ENCODE measurements at places on chromosomes 3 and 15. TPM values are rescaled to one million over a fixed set of nuclear protein-coding genes. Genes with fewer than 3 reads are reported as not detected.

Gene TYRO3
- 104 TPM for total RNA-seq

Gene EDC3
- 70.0 TPM for total RNA-seq

Gene PLA2G4F
- 1.5 TPM for total RNA-seq

- no peaks in the 10 kb centered on the region for H3K36me3 ChIP-seq
- H3K27me3 ChIP-seq, result no peaks in the 10 kb centered on the region
- no peak for DNase-seq
Observed at GRCh38 chr15:100190675-100191074, 151.1 kb downstream of the ADAMTS17 start.

Gene ADPRH
- total RNA-seq, result 1.9 TPM

Gene CCDC39
- not detected for total RNA-seq

Gene FRMD5
- total RNA-seq, result 2.3 TPM

DNA sequence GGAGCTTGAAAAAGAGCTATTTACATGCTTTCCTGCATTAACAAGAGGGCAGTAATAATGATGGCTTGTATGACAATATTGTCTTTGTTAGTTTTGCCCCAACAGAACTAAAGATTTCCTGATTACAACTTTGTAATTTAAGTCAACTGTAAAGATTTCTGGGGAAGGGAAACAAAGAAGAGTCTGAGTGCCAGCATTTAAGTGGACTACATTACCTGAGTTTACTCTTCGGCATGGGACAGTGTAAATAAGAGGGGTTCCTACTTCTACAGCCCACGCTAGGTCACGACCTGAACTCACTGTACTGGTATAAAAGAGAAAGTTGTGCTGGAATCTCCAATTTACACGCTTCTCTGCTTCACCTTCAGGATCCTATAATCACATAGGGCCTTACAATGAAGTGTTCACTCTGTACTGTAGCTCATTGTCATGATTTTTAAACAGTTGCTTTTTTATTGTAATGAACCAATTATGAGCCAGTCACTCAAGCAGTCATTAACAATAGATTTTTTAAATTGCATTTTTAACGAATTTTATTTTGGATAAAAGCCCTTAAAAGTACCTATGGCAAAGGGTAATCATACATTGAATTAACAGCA lies 39.6 kb downstream of the DPH6 start:
- H3K27ac ChIP-seq, result peak overlapping the region; percentile 82
- peaks cover 47% of the 10 kb centered on the region for H3K4me1 ChIP-seq
- no peaks in the 10 kb centered on the region for H3K27me3 ChIP-seq
- H3K4me3 ChIP-seq, result no peak overlapping the region
- DNase-seq, result no peak

- DNase-seq, result peak; percentile 30
- peaks cover 4% of the 10 kb centered on the region for H3K27me3 ChIP-seq
Observed at GRCh38 chr15:25735550-25736384, 127.4 kb downstream of the ATP10A start.

DNA sequence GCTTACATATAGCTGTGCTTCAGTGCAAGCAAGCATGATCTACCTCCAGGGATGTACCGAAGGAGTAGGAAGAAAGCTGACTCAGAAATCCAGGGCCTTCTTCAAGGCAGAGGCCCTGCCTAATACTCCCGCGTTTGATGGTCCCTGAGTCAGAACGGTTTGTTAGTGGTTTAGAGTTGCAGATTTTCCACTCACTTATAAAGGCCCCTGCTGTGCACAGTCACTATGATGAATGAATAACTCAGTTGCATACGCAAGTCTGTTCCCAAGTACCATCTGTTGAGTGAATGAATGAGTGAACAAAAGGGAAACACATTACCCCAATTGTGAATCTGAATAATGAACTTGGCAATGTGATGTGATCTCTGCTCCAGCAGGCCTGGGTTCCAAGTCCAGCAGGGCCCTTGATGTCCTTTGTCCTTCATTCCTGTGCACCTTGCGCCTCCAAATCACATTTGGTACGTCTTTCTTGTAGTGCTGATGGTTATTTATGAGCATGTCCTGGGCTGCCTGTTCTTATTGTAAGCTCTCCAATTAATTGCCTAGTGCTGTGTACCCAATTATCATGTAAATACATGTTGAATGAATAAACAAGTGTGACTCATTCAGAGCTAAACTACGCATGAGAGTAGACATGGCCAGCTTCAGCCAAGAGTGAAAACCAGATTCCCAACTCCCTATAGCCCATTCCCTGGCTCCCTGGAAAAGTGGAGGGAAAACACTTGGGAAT lies 85.3 kb upstream of the LIMD1 start:
- H3K27ac ChIP-seq, result no peak overlapping the region
- DNase-seq, result no peak
- peaks cover 4% of the 10 kb centered on the region for H3K36me3 ChIP-seq
- no peak overlapping the region for H3K4me3 ChIP-seq

- peaks cover 5% of the 10 kb centered on the region for H3K4me1 ChIP-seq
- no peak overlapping the region for H3K4me3 ChIP-seq
- no peaks in the 10 kb centered on the region for H3K36me3 ChIP-seq
- no peak for DNase-seq
Observed at GRCh38 chr3:169895072-169895471, 16.3 kb upstream of the SAMD7 start.

GRCh38 chr3:43055806-43056770 lies 49.8 kb downstream of the POMGNT2 start:
- no peak for DNase-seq
- no peaks in the 10 kb centered on the region for H3K4me1 ChIP-seq
- no peak overlapping the region for H3K27ac ChIP-seq
- peaks cover 34% of the 10 kb centered on the region for H3K27me3 ChIP-seq

Gene RASL12
- 14.0 TPM for total RNA-seq

Gene TTLL13
- total RNA-seq, result 0.47 TPM

- peaks cover 36% of the 10 kb centered on the region for H3K4me1 ChIP-seq
- H3K4me3 ChIP-seq, result no peak overlapping the region
- DNase-seq, result no peak
- H3K27me3 ChIP-seq, result peaks cover 10% of the 10 kb centered on the region
- peak overlapping the region; percentile 17 for H3K27ac ChIP-seq
- no peaks in the 10 kb centered on the region for H3K36me3 ChIP-seq
Observed at GRCh38 chr3:194328053-194328657, 23.0 kb downstream of the CPN2 start.

GRCh38 chr3:14899993-14900618 lies 47.3 kb upstream of the NR2C2 start:
- H3K36me3 ChIP-seq, result peaks cover 2% of the 10 kb centered on the region
- H3K4me1 ChIP-seq, result no peaks in the 10 kb centered on the region
- no peak overlapping the region for H3K27ac ChIP-seq
- peaks cover 45% of the 10 kb centered on the region for H3K27me3 ChIP-seq

DNA sequence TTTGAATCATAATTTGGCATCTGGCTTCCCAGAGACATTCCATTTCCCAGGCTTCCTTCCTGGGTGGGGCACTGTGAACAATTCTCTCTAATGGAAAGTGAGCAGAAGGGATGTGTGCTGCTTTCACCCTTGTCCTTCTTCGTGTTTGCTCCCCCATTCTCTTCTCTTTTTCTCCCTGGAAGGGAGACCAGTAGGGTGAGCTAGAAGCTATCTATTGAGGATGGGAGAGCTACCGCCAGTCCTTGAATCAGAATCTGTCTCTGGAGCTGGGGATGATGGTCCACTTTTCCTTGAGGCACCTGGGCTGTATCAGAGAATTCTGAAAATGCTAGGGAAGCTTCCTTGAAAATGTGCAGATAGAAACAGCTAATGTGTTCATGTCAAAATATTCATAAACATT lies 453.9 kb downstream of the WDR72 start:
- no peaks in the 10 kb centered on the region for H3K4me1 ChIP-seq
- H3K36me3 ChIP-seq, result no peaks in the 10 kb centered on the region
- no peak overlapping the region for H3K27ac ChIP-seq

GRCh38 chr3:58022490-58022889 lies 14.3 kb downstream of the FLNB start:
- no peak overlapping the region for H3K4me3 ChIP-seq
- DNase-seq, result no peak
- H3K27ac ChIP-seq, result no peak overlapping the region
- no peaks in the 10 kb centered on the region for H3K27me3 ChIP-seq
- H3K4me1 ChIP-seq, result peaks cover 44% of the 10 kb centered on the region

Gene DUOX2
- total RNA-seq, result 1.6 TPM

DNA sequence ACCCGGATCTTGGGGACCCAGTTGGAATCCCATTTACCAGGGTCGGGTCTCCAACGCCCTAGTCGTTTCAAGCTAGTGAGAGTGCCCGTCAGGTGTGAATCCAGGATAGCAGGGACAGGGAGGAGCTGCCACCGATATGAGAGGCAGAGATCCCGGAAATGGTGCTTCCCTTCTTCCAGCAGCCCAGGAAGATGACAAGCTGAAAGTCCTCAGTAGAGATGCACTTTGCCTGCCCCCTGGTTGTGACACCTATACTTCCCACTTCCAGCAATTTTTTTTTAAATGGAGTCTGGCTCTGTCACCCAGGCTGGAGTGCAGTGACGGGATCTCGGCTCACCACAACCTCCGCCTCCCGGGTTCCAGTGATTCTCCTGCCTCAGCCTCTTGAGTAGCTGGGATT lies 503.0 kb downstream of the NTRK3 start:
- H3K27ac ChIP-seq, result peak overlapping the region; percentile 94
- H3K36me3 ChIP-seq, result no peaks in the 10 kb centered on the region
- H3K4me1 ChIP-seq, result peaks cover 34% of the 10 kb centered on the region

DNA sequence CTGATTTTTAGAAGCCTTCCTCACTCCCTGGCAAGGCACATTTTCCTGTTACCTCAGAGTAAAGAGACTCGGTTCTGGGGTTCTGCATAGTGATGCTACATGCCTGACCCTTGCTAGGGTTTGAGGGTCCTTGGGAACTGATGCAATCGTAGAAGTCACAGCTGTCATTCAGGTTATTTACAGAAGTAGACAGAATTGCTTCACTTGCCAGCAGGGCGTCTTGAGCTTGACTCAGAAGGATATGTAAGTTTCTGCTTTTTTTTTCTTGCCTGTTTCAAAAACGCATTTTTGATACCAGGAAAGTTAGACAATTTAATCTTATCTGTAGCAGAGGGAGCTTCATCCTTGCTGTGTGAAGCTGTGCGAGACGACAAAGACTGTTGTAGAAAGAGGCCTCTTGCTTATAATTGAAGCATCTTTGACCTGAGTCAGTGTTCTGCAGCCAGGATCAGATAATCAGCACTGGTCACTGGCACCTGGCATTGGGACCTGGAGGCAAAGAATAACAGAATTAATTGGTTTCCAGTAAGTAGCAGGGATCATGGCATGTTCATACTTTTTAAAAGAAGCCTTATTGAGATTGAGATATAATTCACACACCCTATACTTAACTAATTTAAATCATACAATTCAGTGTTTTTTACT lies 24.8 kb downstream of the CACNA1D start:
- no peaks in the 10 kb centered on the region for H3K4me1 ChIP-seq
- no peak overlapping the region for H3K27ac ChIP-seq
- no peak overlapping the region for H3K4me3 ChIP-seq
- no peaks in the 10 kb centered on the region for H3K36me3 ChIP-seq
- DNase-seq, result no peak
- H3K27me3 ChIP-seq, result peaks cover 4% of the 10 kb centered on the region

Data from mesothelial cell of epicardium (in vitro differentiated cells).